ENCODE measurements at places on chromosomes 7 and 10.
A peak's percentile ranks its signal among the peaks of the same experiment; 100 is the strongest.

DNA sequence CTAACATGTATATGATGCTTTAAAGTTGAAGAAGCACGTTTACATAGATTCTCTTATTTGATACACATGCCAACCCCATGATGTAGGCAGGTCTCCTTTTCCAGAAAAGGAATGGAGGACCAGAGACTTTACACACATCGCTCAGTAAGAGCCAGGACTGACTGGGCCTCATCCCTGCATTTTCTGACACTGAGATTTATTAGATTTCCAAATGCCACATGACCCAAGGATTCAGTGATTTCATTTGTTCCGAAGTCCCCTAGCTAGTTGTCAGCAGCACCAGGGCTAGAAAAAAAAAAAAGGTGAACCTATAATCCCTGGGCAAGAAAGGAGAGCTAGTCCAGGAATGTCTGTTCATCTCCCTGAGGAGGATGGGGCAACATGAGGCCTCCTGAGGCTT, 143.3 kb upstream of the AGK start:
- no peak for DNase-seq

DNA sequence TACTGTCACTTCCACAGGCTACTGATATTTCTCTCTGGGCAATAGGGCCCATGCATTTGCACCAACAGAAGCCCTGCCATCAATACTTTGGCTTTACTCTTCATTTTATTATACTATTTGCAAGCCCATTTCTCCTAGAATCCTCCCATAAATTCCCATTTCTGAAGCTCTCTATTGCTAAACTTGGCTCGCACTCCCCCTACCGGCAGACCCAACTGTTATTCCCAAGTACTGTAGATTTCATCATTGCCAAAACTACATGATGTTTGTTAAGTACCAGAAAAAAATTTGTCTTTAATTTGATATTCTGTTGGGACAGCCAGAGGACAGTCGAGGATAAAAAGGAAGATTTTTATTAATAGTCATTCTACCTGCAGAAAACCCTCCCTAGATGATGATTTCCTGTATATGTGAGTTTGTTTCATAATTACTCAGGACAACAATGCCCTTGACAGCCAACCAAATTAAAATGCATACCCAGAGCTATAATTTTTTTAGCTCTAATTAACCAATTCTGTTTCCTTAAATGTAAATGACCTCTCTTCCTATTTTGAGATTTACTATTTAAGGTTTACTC, 298.6 kb downstream of the REEP3 start:
- DNase-seq: peak; percentile 5

DNA sequence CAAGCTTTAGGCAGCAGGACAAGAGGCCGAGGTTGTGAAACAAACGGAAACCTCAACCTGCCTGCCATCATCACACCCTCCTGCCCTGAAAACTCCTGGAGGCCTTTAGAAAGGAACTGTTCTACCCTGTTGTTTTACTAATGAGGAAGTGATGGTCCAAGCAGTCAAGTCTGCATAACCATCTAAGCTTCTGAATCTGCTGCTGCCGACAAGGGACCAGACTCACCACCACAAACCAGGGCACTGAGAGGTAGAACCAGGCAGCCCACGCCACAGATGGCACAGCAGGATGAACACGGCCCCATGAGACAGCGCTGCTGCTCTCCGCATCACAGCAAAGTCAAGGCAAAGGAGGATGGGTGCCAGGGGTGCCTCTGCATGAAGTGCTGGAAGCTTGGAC, 209.4 kb downstream of the CELF2 start:
- no peak for DNase-seq

DNA sequence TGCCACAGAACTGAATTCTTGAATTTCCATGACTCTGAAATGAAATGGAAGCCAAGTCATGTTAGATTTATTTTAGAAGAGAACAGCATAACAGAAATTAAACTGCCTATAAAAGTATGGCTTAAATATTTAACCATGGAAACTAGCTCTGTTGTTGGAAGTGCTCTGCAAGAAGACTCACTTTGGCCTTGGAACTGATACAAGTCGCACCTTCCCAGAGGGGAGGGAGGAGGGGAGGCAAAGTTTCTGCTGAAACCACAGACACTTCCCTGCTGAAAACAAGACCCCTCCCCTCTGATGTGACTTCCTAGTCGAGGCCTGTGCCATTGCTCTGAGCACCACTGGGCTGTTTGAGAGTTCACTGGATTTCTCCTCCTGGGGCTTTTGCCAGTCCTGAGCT, 72.1 kb downstream of the OR13A1 start:
- no peak for DNase-seq

DNA sequence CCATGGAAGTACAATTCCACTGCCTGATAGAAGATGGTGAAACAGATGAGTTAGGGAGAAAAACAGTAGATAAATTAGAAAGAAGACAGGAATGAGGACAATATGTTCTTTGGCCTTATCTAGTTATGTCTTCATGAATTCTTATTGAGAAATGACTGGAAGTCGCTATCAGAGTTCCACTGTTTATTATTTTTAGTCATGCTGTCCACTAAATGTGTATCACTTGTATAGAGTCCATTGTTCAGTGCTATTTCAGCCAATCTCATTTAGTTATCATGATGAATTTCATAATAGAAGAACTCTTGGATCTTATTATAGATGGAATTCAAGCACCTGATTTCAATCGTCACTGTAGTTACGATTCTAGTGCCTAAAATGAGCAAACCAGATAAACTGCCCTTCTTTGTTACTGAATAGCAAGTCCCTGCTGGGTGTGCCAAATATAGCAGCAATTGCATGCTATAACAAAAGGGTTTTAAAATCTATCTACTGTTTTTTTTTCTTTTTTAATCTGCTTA, 177.7 kb upstream of the COL1A2 start:
- DNase-seq: no peak

- no peak for DNase-seq
Observed at GRCh38 chr7:29611941-29612544, 48.4 kb downstream of the PRR15 start.

GRCh38 chr10:23461557-23461956, 22.7 kb downstream of the OTUD1 start:
- no peak for DNase-seq

GRCh38 chr10:47401874-47402640, 18.0 kb upstream of the ZNF488 start:
- no peak for DNase-seq

DNA sequence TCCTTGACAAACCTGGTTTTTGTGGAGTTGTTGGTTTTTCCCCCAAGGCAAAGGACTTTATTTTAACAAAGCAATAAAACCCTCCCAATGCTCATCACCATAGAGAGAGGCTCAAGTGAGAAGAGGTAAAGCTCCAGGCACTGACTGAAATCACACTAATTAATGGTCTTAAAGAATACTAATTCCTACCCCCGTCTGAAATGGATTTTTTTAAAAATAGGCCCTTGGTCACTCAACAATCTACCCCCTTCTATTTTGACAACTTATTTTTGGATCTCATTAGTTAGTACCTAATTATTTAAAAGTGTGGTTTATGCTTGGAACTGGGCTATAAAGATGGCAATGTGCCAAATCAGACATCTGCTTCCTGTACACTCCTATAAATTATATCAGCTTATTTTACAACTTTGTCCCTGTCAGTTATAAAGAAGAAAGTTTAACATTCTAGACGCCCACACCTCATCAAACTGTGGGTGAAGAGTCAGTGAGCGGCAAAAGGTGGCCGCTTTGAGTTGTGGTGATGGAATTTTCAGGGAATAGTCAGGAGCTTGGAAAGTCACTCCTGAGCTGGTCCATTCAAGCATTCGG, 10.6 kb downstream of the GLI3 start:
- no peak for DNase-seq

DNA sequence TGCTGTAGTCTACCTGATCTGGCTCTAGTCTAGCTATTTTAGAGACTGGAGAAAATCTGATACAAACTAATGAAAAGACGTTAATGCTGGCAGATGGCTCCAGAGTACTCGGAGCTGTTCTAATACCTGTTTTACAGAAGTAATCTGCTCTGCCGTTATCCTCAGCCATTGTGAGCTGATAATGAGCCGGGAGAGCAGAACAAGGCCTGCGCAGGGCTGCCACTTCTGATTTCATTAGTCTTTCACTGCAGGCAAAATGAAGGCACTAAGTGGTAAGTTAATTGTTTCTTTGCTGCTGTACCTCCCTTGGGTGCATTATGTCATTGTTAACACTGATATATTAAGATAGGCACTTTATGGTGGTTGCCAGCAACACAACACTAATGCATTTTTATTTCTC, 456.4 kb upstream of the PFKP start:
- no peak for DNase-seq

GRCh38 chr10:126569513-126570244, 100.8 kb downstream of the C10orf90 start:
- no peak for DNase-seq

GRCh38 chr7:93407239-93407638, 167.3 kb downstream of the CALCR start:
- DNase-seq: no peak

GRCh38 chr7:41869596-41869995, 166.7 kb upstream of the INHBA start:
- DNase-seq: no peak

GRCh38 chr10:118725886-118726500, 28.8 kb downstream of the CACUL1 start:
- no peak for DNase-seq

DNA sequence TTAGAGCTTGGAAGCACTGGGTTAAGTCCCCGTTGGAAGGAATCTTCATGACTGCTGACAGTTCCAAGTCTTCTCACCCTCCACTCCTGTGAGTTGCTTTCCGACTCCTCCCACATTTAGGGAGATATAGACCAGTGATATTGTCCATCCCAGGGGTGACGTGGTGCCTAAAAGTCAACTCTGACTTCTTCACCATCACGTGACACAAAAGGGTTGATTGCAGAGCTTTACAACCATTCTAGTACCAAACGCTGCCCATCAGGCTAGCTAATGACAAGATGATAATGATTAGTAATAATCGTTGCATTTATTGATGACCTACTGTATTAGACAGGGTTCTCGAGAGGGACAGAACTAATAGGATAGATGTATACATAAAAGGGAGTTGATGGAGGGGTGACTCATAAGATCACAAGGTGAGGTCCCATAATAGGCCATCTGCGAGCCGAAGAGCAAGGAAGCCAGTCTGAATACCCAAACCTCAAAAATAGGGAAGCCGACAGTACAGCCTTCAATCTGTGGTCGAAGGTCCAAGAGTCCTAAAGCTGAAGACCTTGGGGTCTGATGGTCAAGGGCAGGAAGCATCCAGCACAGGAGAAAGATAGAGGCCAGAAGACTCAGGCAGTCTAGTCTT, 85.3 kb upstream of the CARD11 start:
- no peak for DNase-seq

GRCh38 chr7:82713506-82713905, 269.9 kb upstream of the CACNA2D1 start:
- no peak for DNase-seq

- DNase-seq: peak; percentile 20
Observed at GRCh38 chr10:3972460-3973301, 187.7 kb upstream of the KLF6 start.

GRCh38 chr7:119046068-119046467, 821.6 kb downstream of the ANKRD7 start:
- no peak for DNase-seq

GRCh38 chr7:115630049-115630448, 400.5 kb downstream of the TFEC start:
- DNase-seq: no peak

DNA sequence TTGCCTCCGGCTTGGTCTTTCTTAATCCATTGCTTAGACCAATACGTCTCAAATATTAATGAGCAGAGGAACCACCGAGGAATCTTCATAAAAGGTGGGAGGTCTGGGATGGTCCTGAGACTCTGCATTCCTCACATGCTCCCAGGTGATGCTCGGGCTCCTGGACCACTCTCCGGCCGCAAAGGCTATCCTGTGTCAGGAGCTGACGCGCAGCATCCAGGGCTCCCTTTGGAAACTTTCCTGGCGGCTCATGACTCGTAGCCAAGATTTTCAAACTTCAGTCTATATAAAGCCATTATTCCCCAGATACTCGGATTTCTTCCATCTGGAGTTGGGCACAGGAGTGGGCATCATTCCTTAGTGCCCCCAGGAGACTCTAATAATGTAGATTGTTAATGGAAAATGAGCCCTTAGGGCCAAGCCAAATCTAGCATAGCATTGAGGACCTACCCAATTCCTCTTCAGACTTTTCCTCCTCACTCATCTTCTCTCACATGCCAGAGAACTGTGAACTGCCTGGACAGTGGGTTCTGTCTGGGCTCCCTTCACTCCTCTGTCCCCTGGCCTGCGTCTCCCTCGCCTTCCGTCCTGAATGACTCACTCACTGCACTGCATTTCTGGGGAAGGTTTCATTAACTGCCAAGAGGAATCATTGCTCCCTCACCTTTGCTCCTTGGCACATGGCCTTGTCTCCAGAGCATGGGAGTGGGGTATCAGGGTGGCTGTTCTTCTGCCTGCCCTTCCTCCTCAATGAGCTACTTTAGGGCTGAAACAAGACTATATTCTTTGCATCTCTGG, 89.3 kb downstream of the MKI67 start:
- DNase-seq: no peak

DNA sequence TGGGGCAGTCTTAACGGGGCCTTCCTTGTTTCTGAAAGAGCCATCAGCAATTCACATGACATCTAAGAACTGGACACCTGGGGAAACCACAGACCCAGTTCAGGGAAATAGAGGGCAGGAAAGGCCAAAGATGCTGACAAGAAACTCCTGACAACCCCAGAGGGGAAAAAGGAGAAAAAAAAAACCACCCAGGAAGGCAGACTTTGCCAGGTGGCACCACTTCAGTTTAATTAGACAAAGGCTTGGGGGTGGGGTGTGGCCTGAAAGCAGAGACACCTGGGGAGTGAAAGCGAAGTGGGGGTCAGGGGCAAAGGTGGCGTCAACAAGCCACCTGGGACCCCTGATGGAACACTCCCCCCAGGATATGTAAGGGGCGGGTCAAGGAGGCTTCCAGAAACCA, 53.6 kb downstream of the RAB11FIP2 start:
- no peak for DNase-seq

- DNase-seq: no peak
Observed at GRCh38 chr7:55374213-55374612, 9.1 kb downstream of the LANCL2 start.

GRCh38 chr10:130259380-130259779, 123.2 kb downstream of the GLRX3 start:
- no peak for DNase-seq

GRCh38 chr7:366161-366803, 76.3 kb downstream of the FOXL3 start:
- DNase-seq: no peak

DNA sequence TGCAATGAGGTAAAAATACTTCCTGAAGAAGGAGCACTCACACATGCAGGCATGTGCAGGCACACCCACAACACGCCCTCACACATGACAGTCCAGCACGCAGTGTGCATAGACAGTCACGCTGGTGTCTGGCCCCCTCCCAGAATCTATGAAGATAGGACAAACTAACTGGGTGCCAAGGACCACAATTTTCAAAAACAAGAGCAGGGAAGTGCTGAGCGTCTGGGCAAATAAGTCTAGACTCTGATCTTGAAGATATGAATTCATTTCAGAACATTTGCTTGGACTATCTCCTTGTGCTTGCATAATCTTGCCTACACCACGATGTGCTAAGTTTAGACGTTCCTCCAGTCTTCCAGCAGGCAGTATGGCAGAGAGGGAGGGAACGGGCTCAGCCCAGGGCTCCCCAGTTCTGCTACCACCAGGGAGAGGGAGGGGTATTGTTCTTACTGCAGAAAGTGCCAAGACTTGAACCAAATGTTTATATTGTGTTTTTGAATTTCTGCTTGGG, 276.5 kb upstream of the KLF6 start:
- no peak for DNase-seq

Data from stimulated activated CD8-positive, alpha-beta memory T cell treated with anti-CD3 and anti-CD28 coated beads, Interleukin-2, amount 100 ng/mL, for 48 hours (primary cell).